CD4-positive, alpha-beta T cell treated with Interferon alpha-2 for 1 hour (primary cell): ENCODE measurements at places on chromosomes 3 and 15.

DNA sequence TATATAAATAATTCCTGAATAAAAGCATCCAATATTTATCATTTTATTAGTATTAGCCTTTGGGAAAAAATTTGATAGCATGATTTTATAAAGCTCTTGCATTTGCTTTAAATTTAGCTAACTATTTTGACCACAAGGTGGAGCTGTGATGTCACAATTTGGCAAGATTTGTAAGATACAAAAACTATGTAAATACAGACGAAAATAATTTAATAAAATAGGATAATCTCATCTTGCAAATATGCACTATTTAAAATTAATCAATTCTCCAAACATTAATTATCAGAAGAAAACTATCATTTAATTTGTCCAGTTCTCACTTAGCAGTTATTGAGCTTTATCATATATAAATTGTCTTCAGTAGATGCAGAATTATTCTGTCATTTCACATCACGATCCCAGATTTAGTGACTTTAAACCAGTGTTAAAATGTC lies 95.4 kb downstream of the PLOD2 start:
- DNase-seq, result peak; percentile 22

DNA sequence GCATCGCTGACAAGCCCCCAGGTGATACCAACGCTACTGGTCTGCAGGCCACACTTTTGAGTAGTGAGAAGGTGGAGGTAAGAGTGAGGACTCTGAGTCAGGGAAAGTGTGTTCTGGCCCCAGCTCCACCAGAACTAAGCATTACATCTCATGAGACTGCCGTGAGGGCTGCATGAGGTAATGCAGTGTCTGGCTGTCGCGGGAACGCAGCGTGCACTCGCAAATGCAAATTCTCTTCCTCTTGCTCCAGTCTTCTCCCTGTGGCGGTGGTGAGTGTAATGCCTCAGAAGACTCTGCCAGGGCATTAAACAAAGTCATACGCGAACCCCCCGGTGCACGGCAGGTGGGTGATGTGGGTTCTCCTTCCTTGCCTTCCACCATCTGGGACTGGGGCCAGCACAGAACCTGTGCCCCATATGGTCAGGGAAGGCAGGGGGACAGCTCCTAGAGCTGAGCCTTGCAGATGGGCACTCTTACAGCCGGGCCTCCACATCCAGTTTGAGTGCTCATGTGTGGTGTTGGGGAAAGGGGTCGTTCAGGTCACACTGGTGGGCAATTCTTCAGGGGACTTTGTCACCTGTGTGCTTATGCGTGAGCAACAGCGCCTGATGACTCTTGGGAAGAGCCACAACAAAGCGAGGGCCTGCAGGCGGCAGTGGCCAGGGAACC lies 175.8 kb downstream of the XXYLT1 start:
- peak; percentile 40 for DNase-seq

- DNase-seq, result no peak
These were observed 86.1 kb downstream of the CHRD start for GRCh38 chr3:184465883-184466412.

DNA sequence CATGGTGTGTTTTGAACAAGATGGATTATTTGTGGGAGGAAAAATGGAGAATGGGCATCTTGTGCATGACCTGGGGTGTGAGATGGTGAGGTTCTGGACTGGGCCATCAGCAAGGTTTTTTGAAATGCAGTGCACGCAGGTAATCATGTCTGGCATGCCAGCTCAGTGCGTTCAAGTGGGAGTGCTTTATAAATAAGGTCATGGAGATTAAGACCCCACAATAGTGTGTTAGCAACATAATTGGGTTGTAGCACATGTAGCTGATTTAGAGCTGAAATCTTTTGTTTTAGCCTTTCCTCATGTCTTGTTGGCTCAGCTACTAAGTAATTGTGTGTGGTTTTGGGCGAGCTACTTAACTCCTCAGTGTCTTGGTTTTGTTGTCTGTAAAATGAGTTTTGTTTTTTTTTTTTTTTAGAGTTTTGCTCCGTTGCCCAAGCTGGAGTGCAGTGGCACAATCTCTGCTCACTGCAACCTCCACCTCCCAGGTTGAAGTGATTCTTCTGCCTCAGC lies 3.9 kb upstream of the CACNA1D start:
- DNase-seq, result no peak

DNA sequence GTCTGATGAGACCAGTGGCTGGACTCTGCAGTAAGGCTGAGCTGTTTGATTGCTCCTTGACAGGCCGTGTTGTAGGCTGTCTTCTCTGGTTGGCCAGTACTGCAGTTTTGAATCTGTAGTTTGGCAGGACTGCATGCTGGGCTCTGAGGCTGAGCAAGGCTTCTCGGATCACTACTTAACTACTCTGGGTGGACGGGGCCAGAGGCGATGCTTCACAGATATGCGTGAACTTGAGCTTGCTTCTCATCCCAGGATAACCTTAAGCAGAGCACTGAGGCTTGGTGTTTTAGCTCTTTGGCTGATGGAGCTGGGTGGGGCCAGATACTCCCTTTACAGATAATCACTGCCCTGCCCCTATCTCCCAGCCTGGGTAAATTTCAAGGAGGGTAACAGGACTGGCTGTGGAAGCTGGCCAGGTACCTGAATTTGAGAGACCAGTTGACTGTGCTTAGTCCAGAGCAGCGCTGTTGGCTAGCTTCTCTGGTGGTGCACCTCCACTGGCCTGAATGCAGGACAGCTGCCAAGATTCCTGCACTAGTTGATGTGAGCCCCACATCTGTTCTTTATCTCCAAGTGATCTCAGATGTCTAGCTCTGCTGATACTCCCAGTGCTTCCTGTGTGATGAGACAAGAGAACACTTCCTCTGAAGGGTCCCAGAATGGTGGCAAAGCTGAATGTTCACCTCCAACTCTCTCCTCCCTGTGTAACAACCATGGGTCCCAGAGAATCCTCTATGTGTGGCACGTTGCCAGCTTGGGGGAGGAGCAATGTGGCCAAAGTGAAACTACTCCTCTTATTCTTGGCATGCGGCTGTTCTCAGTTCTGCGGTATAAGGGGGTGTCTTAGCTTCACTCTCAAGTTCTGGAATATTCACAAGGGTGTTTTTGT lies 37.9 kb downstream of the RPL39L start:
- peak; percentile 72 for DNase-seq

DNA sequence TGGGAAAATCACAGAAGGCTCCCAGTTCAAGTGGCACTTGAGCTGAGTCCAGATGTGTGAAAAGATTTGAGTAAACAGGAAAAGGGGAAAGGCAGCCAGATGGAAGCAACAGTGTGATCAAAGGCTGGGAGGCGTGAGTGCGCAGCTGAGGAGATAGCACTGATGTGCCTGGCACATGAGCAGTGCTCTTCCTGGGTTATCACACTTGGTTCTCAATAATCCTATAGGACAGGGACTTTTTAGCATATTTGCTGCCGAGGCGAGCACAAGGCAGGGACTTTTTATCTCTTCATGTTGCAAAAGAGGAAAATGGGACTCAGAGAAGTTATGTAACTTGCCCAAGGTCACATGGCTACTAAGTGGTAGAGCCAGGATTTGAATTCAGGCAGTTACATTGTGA lies 39.6 kb downstream of the CORO2B start:
- no peak for DNase-seq

DNA sequence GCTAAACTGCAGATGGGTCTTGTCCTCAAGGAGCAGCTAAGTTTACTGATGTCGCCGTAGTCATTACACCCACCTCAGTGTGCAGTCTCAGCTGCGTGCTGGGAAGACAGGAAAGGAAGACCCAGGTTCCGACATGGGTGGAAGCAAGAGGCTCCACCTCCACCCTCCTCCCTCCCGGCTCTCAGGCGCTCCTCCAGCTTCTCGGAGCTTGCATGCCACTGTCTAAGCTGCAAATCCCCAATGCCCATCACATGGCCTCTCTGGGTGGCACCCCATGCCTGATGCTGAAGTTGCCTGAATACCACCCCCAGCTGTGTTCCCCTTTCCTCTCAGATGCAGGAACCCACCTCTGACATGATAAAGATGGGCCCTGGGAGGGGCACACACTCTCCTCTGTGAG lies 58.5 kb downstream of the MGLL start:
- no peak for DNase-seq

DNA sequence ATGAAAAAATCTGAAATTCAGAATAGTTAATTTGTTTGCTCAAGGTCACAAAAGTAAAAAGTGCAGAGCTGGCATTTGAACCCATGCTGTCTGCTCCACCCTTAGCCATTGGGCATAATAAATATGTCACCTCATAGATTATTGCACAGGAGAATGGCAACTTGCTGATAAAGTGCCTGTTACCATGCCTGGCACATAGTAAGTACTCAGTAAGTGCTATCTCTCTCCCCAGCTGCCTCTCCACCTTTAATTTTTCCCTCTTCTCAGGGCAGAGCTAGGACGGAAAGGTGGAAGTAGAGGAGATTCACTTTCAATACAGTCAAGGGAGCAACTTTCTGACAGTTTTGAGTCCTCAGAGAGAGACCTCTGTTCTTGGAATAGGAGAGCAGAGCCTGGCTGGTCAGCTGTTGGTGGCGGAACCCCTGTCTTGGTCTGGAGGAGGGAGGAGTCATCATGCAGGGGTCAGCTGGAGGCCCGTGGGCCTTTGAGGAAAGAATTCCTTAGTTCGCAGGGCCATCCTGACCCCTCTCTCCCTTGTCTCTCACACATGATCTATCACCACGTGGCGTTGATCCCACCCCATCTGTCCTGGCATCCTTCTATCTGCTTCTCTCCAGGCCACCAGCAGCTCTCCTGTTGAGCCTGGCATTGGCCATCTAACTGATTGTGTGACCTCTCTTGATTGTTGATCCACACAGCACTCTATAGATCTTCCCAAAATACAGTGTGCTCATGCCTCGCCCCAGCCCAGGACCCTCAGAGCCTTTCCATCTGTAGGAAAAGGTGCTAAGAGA lies 149.3 kb downstream of the RPLP1 start:
- no peak for DNase-seq

DNA sequence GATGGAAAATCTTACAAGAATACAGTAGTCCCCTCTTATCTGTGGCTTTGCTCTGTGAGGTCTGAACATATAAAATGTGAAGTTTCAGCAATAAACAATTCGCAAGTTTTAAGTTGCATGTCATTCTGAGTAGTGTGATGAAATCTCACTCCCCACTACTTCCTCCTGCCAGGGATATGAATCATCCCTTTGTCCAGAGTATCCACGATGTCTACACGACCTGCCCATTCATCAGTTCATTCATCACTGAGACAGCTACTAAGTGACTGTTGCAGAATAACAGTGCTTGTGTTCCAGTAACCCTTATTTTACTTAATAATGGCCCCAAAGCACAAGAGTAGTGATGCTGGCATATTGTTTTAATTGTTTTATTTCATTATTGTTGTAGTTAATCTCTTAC lies 489.2 kb upstream of the UBE2E2 start:
- DNase-seq, result peak; percentile 25

DNA sequence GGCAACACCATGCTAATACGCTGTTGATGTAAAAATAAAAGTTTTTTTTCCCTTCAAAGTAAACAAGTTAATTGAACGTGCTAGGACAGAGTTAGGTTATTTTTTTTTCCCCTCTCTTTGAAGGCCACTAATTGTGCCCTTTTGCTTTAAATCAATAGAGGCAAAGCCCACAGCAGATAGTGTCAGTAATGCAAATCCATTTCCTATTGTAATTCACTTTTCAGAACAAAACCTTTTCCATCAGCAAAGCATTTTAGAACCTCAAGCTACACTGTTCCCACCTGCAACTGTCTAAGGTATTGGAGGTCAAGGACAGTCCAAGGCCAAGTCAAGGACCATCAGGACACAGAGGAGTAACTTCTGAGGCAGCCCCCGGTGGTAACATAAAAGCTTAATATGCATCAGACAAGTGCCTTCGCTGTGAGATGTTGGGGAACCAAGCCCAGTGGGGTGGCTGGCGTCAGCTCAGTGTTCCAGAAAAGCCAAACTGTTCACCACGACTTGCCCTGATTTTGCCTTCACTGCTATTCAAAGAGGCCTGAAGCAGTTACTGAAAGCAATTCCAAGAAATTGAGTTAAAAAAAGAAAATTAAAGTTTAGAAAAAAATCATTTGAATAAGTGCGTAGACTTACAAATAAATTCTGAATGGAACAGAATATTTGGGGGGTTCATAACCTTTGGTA lies 65.8 kb upstream of the ICE2 start:
- DNase-seq, result no peak

DNA sequence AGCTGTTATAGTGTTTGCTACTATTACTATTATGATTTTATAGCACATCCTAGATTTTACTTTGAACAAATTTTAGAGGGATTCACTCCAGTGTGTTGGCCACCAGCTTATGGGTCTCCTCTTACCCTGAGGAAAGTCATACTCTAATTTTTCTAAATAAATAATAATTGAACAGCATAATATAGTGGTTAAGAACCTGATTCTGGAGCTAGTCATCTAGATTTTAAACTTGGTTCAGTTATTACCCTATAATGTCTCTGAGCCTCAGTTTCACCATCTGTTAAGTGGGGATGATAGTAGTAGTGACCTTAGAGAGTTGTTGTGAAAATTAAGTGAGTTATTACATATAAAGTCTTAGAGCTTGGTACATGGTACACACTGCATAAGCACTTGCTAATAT lies 30.7 kb upstream of the TOPAZ1 start:
- DNase-seq, result no peak
